Activated CD4-positive, alpha-beta T cell treated with anti-CD3 and anti-CD28 coated beads, Interleukin-10, Interleukin-2, amounts not matched to agents 100 ng/mL and 50 ng/mL, durations not matched to agents 16 hours and 8 hours (primary cell): ENCODE measurements at places on chromosomes 1 and 21.

DNA sequence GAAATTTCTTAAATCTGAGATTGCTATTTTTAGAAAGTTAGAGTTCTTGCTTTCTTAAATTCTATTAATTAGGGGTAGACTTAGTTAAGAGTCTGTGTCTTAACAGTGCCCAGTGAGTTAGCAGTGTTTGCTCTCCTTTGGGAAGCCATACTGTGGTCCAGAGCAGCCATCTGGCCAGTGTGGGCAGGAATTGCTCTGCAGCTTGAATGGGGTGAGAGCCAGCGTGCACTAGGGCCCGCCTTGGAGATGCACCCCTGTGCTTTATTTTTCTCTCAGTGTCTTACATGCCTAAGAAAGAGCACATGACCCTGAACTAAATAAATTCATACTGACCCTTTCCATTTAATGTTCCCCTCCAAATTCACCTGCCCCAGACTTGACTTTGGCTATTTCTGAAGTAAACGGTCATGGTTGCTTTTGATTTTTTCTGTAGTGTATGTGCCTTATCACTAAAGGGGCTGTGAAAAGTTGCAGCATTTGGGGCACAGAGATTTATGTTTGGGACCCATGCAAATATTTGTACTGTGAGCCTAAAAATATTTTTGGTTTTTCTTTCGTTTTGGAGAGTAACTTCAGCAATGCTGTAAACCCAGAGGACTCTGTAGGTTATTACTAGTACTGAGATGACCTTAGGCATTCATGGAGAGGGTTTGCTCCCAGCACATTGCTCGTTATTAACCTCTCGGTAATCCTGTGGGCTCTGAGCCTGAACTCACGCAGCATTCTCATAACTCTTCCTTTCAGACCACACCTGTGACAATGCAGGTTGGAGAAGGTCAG is 21.3 kb upstream of the KCNQ4 start:
- no peak for DNase-seq

DNA sequence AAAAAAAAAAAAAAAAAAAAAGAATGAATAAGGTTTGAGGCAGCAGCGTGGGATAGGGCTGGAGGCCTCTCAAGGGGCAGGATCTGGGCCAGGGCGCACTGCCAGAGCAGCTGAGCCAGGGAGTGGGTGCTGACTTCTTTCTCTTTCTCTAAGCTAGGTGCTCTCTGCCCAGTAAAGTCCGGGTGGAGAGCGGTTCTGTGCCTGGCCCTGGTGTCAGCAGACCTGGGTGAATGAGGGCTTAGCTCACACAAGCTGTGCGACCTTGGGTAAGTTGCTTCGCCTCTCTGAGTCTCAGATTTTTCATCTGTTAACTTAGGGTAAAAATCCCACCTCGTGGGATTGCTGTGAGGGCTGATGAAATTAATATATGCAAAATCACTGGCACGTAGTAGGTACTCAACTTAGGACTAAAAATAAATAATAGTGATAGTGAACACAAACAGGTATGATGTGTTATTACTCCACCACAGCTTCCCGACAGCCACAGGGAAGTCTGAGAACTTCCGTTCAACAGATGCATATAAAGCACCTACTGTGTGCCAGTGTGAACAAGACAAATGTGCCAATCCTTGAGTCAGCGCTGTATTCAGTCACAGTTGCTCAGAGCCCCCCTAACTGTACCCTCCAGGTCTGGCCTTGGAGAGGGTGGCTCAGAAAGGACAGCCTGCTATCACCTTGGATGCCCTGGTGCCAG is 2.0 kb upstream of the FAM131C start:
- no peak for DNase-seq

GRCh38 chr1:57424231-57425027 is 569 bp upstream of the DAB1 start:
- DNase-seq = peak; percentile 7

DNA sequence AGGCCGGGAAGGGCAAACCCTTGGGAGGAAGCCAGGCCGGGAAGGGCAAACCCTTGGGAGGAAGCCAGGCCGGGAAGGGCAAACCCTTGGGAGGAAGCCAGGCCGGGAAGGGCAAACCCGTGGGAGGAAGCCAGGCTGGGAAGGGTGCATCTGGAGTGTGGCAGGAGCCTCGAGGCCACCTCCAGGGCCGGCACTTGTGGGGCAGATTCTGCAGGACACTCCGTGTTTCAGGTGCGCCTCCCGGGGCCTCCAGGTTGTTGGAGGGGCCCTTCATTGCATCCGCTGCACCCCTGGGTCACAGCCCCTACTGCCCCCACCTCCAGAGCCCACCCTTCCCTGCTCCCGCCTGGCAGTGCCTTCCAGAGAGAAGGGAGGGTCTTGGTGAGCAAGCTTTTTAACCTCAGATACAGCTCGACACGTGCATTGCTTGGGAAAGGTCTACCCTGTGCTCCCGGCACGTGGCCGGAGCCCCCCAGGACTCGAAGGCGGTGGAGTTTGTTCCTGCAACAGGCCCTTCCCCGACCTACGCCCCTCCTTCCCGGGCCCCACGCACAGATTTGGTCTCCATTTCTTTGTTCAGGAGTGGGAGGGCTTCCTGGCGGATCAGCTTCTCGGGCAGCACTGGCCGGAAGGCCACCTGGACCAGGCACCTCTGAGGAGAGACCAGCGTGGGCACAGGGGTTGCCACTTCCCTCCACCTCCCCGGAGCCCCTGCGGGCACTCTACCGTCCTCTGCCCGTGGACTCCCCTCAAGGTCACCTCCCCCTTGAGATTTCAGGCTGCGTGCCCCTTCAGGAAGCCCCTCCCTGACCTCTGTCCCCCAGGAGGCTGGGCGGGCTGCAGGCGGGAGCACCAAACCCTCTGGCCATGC is 9.4 kb upstream of the TMEM52 start:
- DNase-seq = no peak

DNA sequence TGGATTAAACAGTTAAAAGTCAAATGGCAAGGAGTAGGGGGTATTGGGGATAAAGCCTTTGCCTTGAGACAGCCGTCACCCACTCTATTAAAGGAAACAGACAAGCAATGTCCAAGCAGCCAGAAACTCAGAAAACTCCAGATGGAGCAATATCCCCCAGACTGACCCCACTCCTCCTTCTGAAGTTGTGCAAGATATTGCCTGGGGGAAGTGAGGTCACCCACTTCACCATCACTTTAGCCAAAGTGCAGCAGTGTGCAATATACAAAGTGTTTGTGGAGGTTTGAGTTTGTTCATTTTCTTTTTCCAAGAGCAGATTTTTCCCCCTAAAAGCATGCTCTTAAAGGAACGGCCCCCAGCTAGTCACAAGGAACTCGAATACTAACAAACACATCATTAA is 125.1 kb downstream of the ETS2 start:
- DNase-seq = no peak

GRCh38 chr21:32708069-32708468 is 19.7 kb downstream of the SYNJ1 start:
- DNase-seq = no peak

- no peak for DNase-seq
These were observed 233.3 kb downstream of the KCNJ6 start for GRCh38 chr21:37682966-37683365.

DNA sequence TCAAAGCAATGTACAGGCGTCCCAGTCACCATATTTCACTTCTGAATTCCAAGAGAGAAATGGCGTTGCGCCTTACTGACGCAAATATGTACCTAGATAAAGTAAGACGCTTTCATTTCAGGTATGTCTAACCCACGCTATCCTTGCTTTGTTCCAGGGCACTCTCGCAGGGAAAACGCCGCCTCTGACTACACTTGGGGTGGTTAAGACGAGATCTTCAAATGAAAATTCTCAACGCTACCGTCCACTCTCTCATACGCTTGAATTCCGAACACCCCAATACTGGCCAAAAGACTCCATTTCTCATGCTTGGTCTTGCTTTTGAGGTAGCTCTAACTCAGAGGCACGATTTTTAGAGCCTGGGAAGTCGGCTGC is 736 bp upstream of the ZMPSTE24 start:
- no peak for DNase-seq

DNA sequence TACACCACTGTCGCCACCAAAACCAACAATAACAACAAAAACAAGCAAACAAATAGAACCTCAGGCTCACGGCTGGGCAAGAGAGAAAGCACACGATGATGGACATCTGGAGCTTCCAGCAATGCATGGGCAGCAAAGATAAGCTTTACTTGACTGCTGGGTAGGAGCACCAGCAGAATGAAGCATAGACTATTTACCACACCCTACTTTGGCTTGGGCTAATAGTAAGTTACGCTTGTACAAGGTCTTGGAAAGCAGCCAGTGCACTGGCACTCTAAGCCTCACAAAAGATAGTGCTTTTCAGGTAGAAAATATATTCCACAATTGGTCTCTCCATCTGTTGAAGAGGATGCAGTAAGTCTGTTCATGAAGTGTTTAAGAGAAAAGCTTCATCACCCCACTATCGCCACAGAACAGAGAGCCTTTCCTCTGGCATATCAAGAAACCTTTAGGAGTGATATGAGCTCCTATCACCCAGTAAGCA is 13.6 kb downstream of the ADIPOR1 start:
- no peak for DNase-seq

- DNase-seq = no peak
These were observed 37.8 kb upstream of the CCSAP start for GRCh38 chr1:229380536-229381160.

GRCh38 chr1:228142155-228142691 is 2.1 kb downstream of the GUK1 start:
- DNase-seq = no peak

DNA sequence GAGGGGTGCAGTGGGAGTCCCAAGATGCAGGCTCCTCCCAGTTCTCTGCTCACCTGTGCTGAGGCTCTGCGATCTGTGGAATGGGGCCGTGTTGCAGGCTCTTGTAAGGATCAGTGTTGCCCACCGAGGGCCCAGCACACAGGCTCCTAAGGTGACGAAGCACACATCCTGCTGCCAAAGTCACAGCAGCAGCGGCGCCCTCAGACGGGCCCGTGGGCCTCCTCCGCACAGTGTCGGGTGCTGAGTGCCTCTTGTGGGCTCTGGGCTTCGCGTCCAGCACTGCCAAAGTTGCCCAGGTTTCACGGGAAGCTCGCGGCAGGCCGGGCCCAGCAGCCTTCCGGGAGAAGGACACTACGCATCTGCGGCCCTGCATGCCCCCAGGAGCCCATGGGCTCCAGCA is 72.1 kb upstream of the ABCG1 start:
- no peak for DNase-seq

GRCh38 chr1:29603622-29604021 is 367.3 kb downstream of the PTPRU start:
- no peak for DNase-seq

GRCh38 chr1:209600541-209600940 is 17.0 kb downstream of the CAMK1G start:
- DNase-seq = no peak

DNA sequence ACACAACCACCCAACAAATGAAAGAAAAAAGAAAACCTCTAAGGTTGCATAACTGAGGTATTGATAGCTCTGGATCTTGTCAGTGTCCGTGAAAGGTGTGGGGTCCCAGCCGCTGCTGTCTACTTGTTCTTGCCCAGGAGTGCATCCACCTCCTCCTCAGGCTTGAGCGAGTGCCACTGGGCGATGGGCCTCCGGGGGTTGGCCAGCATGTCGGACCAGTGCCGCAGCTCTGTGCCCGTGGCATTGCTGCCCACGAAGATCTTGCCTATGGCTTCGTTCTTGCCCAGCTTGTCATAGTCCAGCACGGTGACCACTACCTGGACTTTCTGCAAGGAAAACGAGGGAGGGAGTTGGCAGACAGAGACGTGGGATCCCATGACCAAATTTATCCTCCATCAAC is 113.6 kb downstream of the SYT2 start:
- no peak for DNase-seq

- DNase-seq = no peak
These were observed 423.0 kb downstream of the RPS6KC1 start for GRCh38 chr1:213474054-213474453.

- no peak for DNase-seq
These were observed 501.9 kb upstream of the USP24 start for GRCh38 chr1:55717111-55717510.

DNA sequence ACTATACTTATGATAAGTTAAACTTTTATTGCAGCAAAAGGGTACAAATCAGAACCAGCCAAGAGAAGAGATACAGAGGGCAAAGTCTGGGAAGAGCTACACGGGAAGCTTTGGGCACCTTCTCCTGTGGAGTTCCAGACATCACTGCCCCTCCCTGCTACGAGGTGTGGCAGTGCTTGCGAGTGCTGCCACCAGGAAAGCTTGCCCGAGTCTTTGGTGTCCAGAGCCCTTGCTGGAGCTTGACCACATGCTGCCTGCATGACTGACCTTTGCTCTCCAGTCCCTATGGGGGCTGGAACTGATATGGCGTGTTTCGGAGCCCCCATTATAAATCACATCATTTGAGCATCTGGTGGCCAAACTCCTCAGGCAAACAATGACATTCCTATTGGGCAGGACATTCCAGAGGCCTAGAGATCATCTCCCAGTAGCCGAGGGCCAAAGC is 23.4 kb downstream of the PLEKHO1 start:
- DNase-seq = no peak

GRCh38 chr21:45421071-45421845 is 16.3 kb downstream of the COL18A1 start:
- DNase-seq = no peak

DNA sequence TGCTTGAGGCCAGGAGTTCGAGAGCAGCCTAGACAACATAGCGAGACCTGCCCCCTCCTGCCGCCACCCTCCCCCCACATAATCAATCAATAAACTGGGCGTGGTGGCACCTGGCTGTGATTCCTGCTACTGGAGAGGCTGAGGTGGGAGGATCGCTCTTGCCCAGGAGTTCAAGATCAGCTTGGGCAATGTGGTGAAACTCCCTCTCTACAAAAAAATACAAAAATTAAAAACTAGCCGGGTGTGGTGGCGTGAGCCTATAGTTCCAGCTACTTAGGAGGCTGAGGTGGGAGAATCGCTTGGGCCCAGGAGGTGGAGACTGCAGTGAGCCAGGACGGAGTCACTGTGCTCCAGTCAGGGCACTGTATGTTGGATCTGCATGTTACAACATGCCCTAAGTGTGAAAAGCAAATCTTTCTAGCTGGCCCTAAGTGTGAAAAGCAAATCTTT is 7.0 kb upstream of the MDM4 start:
- DNase-seq = no peak

DNA sequence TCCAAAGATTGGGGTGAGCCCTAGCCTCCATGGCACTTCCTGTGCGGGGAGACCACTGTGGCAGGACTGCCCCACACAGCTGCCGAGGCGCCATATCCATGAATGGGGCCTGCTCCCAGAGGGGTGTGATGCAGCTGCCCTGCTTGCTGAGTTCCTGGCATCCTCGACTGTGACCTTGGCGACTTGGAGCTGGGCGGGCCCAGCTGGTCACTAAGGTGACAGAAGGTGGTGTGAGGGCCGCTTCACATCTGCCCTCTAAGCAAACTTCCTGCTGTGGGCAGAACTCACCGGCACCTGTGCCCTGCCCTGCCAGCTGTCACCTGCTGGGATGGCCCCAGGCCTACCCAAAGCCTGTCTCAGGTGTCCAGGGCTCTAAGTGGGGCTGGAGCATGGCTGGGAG is 9.0 kb downstream of the TMEM61 start:
- no peak for DNase-seq

GRCh38 chr21:44295163-44295573 is 4.7 kb upstream of the PFKL start:
- no peak for DNase-seq

DNA sequence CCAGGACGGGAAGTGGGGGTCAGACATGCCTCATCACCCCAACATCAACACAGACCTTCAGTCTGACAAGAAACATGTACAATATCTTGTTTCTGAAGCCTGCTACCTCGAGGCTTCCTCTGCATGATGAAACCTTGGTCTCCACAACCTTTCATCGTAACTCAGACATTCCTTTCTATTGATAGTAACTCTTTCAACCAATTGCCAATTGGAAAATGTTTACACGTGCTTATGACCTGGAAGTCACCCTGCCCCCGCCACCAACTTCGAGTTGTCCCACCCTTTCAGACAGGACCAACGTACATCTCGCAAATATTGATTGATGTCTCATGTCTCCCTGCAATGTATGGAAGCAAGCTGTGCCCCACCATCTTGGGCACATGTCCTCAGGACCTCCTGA is 159.5 kb downstream of the ETS2 start:
- DNase-seq = no peak
